ENCODE measurements at places on chromosomes 2 and 18.

DNA sequence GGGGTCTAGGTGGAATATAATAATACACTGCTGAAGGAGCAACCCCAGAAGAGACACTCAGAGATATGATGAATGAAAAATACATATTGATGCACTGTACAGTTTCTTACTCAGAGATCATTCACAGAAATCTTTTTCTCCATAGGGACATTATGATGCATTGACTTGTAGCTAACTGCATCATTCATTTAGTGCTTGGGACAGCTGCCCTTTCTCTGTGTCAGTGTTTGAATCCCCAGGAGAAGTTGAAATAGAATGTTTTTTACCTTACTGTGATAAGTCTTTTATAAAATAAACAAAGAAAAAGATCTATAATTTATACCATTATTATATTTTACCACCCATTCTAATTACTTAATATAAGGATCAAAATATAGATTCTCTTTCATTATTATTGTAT lies 91.7 kb upstream of the DSEL start:
- DNase-seq = no peak

DNA sequence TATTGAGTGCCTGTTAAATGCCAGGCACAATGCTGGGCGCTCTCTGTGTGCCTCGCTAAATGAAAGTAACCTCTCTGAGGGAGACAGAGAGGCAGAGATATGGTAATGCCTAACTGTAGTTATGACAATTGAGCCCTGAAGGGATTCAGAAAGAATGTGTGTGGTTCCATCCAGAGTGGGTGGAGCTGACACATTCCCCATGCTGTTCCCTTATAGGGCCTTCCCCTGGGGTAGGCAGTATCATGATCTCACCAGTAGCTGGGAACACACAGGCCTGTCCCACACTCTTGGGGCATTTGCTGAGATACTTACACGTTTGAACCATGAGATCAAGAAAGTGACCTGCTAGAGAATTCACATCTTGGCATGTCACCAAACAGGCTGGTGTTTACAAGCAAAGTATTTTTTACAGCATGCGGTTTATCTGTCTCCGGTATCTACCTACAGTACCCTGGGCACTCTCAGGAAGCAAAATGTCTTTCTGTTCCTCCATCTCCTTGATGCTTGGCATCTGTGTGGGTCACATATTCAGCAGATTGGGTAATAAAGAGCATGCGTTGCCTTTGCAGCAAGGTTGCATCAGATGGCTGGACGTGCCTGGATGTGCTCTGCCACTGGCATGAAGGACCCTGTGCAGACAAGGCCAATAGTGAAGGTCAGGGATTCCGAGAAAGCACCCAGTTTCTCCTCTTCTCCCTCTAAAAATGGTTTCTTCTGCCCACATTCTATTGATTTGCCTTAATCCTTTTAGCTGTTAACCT lies 9.4 kb downstream of the CTIF start:
- DNase-seq = peak; percentile 92

- no peak for DNase-seq
These were observed at the start of gene FSHR for GRCh38 chr2:49154140-49154539. FSHR (minus strand) TSS chr2:49154515; CDS start chr2:49154417, 98 bp downstream.

- no peak for DNase-seq
These were observed 48.4 kb downstream of the NEMP2 start for GRCh38 chr2:190486037-190486623.

- DNase-seq = no peak
These were observed 105.7 kb downstream of the TPO start for GRCh38 chr2:1518867-1519530.

GRCh38 chr2:239695728-239696240 lies 295.0 kb upstream of the HDAC4 start:
- DNase-seq = no peak

DNA sequence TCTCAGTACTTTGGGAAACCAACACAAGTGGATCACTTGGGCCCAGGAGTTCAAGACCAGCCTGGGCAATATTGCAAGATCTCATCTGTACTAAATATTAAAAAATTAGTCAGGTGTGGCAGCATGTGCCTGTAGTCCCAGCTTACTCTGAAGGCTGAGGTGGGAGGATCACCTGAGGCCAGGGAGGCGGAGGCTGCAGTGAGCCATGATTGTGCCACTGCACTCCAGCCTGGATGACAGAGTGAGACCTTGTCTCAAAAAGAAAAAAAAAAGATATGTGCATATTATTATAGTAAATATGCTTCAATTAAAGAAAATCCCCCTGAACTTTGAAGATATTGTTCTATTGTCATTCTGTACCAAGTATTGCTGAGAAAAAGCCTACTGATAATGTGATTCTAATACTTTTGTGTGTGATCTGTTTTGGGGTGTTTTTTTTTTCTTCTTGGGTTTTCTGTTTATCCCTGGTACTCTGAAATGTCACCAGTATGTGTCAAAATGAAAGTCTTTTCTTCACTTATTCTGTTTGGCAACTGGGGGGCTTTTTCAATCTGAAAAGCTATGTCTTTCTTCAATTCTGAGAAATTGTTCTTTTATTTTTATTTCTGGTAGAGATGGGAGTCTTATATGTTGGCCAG lies 13.2 kb downstream of the NEURL3 start:
- DNase-seq = no peak

- DNase-seq = no peak
These were observed 183.2 kb downstream of the EPHA4 start for GRCh38 chr2:221388891-221389290.

DNA sequence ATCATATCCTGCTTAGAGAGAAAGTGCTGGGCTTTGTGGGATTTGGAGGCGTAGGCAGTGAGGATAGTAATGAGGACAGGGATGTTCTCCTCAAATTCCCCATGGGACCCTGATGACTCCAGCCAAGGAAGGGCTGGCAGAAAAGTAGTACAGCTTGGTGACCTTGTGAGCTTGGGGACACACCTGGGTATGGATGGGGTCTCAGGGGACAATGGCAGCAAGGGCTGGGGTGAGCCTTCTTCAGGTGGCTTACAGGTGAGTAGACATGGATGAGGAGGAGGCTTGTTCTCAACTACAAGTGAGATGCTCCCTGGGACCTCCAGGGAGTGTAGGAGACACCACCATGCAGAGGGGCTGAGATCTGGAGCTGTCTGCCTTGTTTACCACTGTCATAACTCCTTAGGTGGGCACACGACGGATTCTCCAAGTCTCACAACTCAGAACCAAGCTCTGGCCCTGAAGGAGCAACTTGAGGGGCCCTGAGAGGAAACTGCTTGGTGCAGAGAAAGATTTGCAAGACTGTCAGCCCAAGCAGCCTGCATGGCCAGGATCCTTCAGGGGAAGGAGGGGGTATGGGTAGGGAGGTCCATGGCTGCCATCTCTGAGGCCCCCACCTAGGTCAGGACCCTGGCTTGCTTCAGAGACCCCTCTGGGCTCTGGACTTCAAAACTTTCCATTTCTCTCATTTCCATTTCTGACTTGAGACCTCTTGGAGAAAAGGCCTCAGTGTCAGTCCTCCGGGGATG lies 262.8 kb downstream of the DYSF start:
- DNase-seq = no peak

DNA sequence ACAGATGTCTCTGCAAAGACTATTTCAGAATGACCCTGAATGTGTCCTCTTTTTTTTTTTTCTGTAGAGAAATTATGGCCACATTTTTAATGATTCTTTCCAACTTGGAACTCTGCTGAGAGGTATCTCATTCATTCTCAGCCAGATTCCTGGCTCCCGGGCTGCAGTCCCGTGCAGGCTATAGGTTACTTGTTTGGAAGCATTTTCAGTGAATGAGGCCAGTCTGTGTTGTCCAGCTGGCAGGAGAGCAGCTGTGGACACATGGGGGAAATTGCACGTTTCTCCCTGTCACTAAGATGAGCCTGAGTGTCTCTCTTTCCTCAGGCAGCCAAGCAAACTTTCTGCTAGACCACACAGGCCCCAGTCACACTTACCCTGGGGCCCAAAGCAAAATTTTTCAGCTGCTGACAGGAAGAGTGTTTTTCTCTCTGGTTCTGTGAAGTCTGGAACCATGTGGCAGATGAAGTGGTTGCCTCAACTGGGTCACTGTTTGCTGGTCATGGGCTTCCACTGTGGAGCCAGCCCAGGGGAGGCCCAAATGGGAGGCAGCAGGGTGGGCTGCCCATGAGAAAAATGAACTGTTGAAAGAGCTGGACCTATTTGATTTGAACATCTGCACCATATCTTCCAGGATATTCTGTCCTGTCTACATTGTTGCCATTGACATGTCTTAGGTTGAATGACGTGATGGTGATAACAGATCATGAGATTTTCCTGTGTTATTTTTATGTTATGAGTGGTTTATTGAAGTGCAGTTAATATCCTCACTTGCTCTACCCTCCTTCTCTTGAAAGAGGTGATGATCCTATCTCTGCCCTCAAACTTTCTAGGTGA lies 431.2 kb downstream of the LPIN1 start:
- no peak for DNase-seq

GRCh38 chr2:241489733-241490680 lies 18.4 kb downstream of the STK25 start:
- no peak for DNase-seq

DNA sequence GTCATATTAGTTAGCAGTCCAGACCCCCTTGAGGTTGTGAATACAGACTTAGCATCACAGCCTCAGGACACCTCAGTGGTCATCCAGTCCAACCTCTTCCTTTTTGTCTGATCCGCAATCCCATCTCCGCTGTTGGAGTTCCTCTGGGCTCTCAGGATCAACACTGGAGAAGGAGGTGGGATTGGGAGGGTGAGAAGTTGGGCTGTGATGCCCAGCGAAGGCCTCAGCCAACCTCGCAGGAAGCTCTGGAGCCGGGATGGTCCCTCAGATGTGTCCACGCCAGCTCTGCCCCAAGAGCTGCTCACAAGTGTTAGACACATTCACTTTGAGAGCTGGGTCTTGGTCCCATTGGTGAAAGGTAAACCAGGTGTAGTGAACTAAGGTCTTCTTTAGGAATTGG lies 74.9 kb upstream of the AFF3 start:
- DNase-seq = no peak

GRCh38 chr18:5603153-5603552 lies 59.4 kb upstream of the EPB41L3 start:
- DNase-seq = no peak

GRCh38 chr2:3189076-3189591 lies 188.5 kb downstream of the EIPR1 start:
- DNase-seq = peak; percentile 7

- DNase-seq = no peak
These were observed 44.5 kb downstream of the MAPRE2 start for GRCh38 chr18:35085450-35086380.

DNA sequence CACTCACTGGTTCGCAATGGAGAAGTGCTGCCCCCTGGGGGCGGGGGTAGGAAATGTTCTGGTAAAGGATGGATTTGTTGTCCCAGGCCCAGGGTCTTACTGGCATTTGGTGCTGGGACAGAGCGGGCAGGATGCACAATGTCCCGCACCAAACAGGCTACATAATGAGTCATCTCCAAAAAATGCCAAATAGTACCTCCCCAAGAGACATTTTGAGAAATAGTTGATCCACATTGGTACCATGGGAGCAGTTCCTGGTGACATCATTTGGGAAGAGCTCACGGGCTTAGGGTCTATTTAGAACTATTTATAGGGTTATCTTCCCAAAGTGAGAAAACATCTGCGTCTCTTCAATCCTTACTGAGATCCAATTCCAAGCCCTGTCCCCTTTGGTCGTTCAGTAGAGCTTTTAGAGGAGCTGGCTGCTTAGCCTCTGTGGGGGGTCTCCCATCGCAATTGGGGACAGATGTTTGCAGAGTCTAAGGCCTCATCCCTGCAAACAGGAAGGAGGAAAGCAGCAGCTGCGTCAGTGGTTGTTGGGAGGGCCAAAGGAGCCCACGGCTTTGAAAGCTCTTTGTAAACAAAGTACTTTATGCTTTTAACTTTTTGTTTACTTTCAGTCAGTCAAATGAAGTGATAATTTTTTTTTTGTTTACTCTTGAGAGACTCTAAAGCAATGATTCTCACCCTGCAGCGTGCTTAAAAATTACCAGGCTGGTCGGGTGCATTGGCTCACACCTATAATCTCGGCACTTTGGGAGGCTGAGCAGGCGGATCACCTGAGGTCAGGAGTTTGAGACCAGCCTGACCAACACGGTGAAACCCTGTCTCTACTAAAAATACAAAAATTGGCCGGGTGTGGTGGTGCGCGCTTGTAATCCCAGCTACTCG lies 49.3 kb downstream of the GREB1 start:
- no peak for DNase-seq

DNA sequence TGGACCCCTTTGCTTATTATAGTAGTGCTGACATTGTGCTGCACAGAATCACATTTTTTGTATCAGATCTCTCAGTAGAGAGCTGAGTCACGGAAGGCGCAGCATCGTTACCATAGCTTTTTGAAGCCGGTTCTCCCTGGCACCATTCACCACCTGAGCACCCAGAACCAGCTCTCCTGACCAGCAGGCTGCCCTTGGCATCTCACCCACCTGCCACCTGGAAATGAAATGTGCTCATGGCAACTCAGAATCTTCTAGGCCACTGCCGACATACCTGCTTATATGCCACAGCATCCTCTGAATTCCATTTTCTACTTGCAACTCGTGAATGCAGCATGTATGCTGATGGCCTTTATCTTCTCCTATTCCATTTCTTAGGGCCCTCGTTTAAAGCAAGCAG lies 62.7 kb downstream of the COA5 start:
- DNase-seq = no peak

DNA sequence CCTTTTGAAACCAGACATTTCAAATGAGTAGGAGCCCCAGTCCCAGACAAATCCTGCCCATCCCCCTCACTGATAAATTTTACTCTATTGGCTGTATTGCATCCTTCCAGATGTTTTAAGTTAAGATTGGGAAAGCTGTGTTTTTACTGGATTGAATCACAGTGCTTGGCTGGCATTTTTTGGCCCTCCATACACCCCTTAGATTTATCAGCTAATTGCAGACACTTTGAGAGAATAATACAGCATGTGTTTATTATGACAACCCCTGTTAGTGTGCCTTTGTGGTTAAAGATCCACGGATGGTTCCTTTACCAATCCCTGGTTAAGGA lies 74.9 kb downstream of the ANTXR1 start:
- DNase-seq = no peak

- DNase-seq = no peak
These were observed 171.3 kb downstream of the TMEM18 start for GRCh38 chr2:505941-506340.

GRCh38 chr2:62227386-62228075 lies 31.6 kb downstream of the B3GNT2 start:
- peak; percentile 8 for DNase-seq

DNA sequence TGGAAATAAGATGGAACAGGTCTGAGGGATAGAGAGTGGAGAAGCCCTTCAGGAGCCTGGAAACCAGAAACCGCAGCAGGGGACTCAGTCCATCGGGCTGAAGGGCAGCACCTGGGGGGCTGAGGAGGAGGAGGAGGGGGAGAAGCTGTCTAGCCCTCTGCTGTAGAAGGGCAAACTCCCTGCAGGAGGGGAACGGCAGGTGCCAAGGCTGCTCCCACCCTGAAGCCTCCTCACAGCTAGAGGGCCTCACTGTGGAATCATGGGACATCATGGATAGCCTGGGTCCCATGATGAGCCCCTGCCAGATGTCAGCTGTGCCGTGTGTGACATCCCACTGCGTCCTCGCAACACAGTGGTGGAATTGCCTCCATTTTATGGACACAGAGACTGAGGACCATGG lies 435 bp downstream of the MYO7B start:
- no peak for DNase-seq

- DNase-seq = peak; percentile 49
These were observed 396 bp downstream of the CNOT9 start for GRCh38 chr2:218569038-218569431.
